Transverse colon (tissue), 4 donors: ENCODE measurements at places on chromosomes 3 and 15. TPM values are rescaled to one million over a fixed set of nuclear protein-coding genes. Genes with fewer than 3 reads are reported as not detected.
A peak's percentile ranks its signal among the peaks of the same experiment; 100 is the strongest.

Gene STXBP5L
- 9.4 TPM for total RNA-seq

Gene OXTR
- 1.1 TPM for total RNA-seq

Gene CLRN1
- total RNA-seq: not detected

DNA sequence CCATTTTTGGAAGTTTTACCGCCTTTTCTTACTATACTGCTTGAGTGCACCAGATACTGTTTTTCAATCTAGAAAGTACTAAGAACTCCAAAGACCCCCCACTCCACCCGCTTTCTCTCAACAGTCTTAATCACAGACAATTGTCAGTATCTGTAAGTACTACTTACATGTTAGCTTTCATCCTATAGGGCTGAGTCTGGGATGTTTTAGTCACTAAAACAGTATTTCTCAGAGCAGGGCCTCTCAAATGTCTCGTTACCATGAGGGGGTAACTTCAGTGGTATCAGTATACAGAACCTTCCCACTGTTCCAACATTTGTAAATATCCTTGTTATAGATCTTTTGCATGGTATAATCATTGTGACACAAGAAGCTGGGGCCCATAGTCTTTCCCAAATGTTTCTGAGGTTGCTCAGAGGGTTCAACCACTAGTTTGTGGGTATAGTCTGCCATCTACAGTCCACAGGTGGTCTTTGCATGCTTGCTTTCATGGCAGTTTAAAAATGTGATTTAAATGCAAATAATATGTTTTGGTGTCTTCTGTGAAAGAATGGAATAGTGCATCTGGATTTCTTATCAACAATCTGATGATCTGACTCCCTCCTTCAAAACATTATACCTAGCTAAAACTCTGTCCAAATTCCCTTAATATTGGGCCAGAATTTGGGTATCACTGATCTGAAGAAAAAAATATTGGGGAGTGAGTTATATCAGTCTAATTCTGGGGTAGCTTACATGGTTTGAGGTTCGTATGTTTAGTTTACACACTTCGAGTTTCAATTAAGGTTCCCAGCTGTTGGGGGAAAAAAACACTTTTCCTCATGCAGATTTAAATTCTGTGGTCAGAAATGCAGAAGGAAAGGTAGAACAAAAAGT is 18.0 kb upstream of the DNAJC13 start:
- no peak for DNase-seq

DNA sequence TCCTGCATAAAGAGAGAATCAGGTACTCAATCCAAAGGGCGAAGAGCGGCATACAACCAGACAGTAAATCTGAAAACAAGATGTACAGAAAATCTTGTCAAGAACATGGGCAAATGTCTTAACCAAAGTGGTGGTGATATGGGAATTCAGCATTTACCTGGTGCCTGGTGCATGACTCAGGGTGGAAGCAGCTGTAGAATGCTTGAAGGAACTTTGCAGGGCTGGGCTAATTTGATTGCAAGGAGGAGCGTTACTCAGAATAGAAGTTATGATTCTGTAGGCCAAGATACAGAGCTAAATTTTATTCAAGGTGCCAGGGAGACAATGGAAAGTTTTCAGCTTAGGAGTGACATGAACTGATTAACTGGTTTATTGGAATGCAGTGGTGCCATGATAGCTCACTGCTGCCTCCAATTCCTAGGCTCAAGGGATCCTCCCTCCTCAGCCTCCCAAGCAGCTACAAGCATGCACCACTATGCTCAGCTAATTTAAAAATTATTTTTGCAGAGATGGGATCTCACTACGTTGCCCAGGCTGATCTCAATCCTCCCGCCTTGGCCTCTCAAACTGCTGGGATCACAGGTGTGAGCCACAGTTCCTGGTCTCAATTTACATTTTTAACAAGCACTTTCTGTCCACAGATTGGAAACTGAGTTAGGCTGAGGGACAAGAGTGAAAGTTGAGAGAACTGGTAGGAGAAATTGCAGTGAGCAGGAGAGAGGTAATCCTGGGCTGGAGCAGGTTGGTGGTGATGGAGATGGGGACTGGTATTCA is 91.5 kb upstream of the TBC1D5 start:
- no peak for DNase-seq

GRCh38 chr3:62688050-62688449 is 187.2 kb downstream of the CADPS start:
- DNase-seq: no peak

GRCh38 chr3:128468285-128468790 is 1.6 kb upstream of the DNAJB8 start:
- no peak for DNase-seq

DNA sequence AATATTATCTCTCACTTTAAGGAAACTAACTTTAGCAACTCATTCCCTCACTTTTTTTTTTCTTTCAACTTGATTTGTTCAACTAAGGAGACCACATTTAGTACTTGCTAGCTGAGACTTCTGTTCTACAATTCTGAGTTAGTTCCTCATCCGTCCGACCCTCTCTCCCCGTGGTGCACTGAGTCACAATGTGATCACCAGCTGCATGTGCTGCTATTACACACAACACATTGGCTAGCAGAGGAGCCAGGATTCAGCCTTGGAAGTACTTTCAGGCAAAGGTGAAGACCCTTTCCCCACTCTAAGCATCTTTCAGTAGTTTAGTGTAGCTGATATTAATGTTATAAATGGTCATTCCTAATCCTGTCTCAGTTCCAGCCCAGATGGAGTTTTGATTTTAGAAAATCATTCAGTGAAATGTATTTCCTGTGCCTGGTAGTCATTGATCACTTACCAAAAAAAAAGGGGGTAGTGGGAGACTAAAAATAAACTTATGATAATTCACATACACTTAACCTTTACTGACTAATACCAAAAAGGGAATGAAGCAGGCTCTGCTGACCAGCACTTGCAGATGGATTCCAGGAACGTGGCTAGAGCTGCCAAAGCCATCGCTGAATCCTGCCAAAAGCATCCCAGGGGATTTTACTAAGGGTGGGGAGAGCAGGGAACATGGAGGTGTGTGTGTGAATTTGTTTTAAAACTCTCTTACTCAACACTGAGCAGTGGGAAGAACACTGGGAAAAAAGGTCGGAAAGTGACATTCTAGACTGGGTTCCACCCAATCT is 424.8 kb downstream of the LPP start:
- DNase-seq: peak; percentile 25

- no peak for DNase-seq
Observed at GRCh38 chr3:61008153-61008997, 242.9 kb downstream of the FHIT start.

DNA sequence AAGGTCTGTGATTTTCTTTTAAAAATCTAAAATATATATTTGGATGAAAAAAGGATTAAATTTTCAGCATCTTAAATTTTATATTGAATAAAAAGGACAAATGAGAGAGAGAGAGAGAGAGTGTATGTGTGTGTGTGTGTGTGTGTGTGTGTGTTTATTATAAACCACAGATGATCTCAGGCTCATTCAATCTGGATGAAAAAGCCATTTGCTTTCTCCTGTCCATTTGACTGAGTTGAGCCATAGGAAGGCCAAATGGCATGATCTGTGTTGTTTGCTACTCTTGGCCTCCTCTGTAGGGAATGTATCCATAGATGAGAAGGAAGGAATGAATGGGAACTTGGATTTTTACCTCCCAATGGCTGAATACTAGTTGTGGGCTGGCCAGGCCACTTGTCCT is 92.5 kb upstream of the MEX3B start:
- no peak for DNase-seq

DNA sequence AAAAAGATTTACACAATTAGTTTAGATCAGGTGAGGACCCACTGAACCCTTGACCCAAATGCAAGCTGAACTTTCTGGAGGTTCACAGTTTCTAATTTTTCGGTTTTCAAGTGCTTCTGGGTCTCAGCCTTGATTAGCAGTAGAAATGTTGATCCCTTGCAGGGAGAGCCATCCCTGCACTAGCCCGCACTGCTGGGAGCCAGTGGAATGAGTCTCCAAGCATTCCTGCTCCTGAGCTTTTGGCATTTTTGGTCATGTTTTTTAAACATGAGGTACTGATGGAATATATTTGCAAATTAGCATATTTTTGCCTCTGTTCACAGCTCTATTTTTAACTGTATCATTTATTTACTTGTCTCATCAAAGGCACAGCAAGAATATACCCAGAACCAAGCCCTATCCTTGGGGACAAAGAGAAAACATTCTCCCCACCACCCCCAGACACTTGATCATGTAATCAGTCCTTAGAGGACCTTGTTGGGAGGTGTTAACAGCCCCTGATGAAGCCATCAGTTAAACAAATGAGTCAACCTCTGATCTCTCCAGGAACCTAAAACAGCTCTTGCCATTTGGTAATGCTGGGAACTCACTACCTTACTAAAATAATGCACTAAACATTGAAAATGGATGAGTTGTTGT is 119.0 kb upstream of the CTDSPL start:
- no peak for DNase-seq

DNA sequence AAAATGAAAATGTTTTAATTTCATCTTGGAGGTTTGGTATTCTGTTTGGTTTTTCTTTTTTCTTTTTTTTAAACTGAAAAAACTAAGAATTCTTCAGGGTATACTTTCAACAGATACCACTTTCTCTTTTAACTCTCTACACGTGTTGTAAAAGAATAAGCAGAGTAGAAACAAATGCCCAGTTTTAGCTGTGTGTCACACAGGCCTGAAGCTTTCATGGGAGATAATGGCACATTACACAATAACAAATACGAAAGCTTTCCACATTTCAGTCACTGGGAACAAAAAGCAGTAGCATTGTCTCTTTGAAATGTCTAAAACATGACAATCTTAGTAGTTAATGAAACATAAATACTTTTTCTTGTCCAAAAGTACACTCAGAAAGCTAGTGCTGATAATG is 818.5 kb downstream of the TBL1XR1 start:
- DNase-seq: no peak

- DNase-seq: peak; percentile 25
Observed at GRCh38 chr3:194572143-194572789, 61.0 kb downstream of the TMEM44 start.

GRCh38 chr3:128060473-128061381 is 8.5 kb downstream of the SEC61A1 start:
- no peak for DNase-seq

DNA sequence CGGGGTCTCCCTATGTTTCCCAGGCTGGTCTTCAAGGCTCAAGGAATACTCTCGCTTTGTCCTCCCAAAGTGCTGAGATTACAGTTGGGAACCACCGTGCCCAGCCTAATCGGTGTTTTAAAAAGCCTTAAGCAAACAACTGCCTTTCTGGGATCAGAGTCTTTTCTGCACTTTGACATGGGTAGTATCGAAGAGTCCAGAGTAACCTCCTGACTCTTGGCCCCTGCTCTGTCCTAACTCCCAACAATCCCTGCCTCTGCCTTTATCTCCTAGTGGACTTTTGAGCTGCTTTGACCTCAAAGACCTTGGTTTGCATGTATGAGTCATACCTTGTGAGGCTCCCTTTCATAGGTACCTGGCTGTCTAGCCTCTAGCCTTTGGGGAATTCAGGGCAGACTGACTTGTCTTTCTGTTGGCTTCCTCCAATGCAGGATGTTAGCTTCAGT is 21.0 kb upstream of the HACD2 start:
- no peak for DNase-seq

DNA sequence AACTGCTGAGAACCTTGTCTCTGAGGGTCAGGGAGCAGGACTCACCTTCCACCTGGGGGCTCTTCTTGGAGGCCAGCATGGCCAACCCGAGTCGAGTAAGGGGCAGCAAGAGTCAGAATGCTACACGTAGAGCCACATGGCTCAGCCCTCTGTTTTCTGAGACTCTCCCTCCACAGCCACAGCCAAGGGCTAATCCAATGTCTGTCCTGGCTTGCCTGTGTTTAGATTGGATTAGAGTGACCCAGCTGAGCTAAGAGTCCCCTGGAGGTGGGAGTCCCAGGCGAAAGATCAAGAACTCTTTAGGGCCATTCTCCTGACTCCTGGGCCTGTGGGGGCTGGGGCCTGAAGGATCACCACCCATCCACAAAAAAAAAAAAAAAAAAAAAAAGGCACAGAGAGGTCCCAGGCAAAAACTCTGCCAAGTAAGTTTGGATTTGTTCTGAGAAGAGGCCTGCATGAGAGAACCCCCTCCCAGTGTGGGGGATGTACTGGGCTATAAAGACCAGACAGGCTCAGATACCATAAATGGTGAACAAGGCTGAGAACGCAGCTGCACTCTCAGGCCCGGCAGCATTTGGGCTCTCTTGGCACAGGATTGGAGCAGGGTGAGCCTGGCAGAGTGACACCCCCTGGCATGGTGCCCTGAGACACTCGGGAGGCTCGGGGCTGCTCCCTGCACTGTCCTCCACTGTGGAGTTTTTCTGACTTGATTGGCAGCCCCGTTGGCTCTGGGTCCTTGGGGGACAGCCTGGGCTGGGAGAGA is 88.0 kb upstream of the OSBPL11 start:
- peak; percentile 47 for DNase-seq

DNA sequence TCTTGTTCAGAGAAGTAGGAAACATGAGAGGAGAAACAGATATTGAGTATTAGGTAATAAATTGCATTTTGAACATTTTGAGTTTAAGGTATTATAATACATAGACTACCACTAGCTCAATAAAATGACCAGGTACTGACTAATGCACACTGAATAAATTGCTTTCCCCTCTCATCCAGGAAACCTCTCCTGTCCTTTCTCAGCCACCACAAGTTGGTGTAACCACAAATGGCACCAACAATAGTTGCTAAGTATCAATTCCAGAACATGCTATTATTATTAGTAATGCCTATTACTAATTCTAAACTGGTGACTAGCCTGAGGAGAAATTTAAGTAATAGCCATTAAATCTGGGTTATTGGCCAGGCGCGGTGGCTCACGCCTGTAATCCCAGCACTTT is 47.3 kb upstream of the XRN1 start:
- no peak for DNase-seq

DNA sequence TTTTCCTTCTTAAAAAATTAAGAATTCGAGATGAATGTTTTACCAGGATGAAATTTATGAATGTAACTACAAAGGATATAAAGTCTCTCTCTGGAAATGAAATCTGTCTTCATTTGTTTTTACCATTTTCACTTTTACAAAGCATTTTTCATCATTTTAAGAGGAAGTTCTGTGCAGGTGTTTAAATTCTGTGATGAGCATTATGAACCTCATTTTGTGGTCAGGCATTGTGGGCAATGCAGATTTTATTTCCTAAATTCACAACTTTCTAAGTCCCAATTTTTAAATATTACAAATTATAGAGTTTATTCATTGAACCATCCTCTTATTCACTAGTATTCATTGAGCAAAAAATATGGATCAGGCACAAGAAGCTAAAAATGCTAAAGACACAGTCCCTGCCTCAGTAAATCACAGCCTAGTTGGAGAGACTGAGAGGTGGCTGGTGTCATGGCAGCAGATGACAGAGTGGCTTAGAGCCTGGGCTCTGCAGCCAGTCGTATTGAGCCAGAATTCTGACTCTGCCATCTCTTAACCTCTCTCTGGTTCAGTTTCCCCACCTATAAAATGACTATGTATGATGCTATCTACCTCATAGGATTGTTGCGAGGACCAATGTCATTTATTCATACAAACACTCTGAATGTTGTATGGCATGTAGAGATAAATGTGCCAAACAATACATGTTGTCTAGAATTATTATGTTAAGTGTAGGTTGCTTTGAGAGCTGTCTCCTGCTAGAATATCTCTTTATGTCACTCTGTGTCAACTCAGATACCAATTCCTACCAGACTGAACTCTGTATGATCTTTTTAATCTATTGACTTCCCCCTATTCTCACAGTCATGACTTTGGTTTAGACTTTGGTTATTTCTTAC is 7.5 kb upstream of the TGFBR2 start:
- DNase-seq: no peak

- no peak for DNase-seq
Observed at GRCh38 chr15:39128746-39129145, 452.1 kb upstream of the THBS1 start.

- no peak for DNase-seq
Observed at GRCh38 chr3:184129012-184129411, 6.1 kb upstream of the EIF2B5 start.

- no peak for DNase-seq
Observed at GRCh38 chr3:152127058-152127457, 141.7 kb upstream of the MBNL1 start.
